Activated naive CD4-positive, alpha-beta T cell (primary cell): ENCODE measurements at places on chromosomes 1 and 21.

GRCh38 chr1:167705250-167705649 is 16.5 kb upstream of the MPZL1 start:
- no peak for DNase-seq

DNA sequence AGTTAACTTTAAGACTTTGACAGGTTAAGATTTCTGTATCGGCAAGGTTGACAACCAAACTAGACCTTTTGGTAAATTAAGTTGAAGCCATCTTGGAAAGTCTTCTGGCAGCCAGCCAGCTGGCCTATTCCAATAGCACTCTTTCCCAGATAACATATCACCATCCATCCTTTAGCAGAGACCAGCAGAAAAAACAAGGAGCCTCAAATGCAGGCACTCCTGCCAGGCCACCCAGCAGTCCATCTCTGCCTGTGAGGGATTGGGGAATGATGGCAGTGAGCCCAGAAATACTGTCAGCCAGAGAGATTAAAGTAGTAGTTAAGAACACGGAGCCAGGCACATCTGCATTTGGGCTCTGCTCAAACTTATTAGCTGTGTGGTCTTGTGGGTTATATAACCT is 19.4 kb downstream of the ZBTB40 start:
- DNase-seq = no peak

GRCh38 chr1:179586107-179586823 is 5.4 kb upstream of the TDRD5 start:
- DNase-seq = no peak

- DNase-seq = no peak
Observed at GRCh38 chr1:54701066-54701465, 14.6 kb upstream of the TTC4 start.

DNA sequence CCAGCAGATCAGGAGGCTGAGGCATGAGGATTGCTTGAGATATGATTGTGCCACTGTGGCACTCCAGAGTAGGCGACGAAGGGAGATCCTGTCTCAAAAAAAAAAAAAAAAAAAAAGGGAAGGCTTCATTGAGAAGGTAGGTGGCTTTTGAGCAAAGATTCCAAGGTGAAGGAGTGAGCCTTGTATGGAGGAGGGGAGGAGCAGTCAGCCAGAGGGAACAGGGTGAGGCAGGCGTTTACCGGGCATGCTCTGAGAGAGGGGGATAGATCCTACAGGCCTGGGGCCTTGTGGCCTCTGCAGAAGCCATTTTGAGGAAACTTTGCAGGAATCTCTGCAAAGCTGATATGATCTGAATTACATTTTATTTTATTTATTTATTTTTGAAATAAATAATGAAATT is 5.1 kb upstream of the HDAC1 start:
- DNase-seq = no peak

DNA sequence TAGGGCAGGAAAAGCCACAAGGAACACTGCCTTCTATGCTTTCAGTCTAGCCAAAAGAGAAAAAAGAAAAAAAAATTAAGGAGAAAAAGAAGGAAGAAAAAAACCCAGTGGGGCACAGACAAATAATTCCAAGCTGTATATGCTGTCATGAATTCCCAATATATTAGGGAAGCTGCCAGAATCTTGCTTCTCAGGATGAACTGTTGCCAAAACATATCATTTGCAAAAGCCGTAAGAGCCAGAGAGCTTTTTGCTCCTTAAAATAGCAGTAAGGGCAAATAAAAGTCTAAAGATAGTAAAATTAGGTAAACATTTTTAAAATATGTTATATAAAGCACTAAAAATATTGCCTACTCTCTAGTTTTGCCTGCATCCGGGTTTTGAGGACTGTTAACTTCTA is 52.1 kb downstream of the PGM1 start:
- no peak for DNase-seq

GRCh38 chr1:28097100-28097472 is 8.7 kb upstream of the EYA3 start:
- DNase-seq = no peak

- DNase-seq = no peak
Observed at GRCh38 chr1:89712420-89712819, 79.5 kb downstream of the LRRC8C start.

DNA sequence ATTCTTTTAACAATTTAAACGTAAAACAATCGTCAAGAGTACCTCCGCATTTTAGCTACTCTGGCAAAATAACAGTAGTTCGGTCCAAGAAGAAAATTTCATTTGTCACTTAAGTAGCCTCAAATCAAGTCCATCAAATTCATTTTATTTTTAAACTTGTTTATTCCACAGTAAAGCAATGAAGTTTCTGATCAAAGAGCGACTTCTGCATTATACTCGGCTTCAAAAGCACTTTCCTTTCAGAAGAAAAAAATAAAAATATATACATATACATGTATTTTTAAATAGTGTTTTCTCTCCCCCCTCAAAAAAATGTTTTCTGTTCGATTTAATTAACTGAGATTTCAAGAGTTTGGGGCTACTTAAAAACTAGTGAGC is 115.0 kb downstream of the RERE start:
- DNase-seq = no peak

DNA sequence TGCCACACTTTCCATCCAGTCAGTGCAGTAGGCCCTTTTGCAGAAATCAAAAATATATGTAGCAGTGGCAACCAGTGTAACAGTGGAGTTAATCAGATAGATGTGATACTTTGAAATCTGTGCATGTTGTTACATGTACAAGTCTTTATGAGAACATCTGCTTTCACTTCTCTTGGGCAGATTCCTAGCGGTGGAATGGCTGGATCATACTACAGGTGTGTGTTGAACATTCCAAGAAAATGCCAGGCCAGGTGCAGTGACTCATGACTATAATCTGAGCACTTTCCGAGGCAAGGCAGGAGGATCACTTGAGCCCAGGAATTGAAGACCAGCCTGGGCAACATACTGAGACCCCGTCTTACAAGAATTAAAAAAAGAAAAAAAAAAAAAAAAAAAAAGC is 55.3 kb downstream of the GNB1 start:
- no peak for DNase-seq

- DNase-seq = no peak
Observed at GRCh38 chr1:71862756-71863155, 419.6 kb downstream of the NEGR1 start.

GRCh38 chr21:32717851-32718316 is 9.9 kb downstream of the SYNJ1 start:
- DNase-seq = no peak

DNA sequence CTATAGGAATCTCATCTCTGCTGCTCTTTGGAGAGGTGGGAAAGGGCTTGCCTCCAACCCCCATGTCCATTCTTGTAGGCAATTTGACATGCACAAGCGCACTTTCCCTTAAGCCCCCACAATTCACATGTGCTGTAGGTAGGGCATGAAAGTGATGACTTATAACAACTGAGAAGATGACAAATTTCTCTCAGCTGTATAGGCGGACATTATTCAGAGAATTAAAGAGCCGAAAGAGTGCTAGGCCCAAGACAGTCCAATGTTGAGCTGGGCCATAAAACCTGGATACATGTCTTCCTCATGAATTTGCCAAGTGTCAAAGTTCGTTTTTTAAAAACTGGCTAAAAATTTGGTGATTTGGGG is 106.3 kb upstream of the LYPLAL1 start:
- DNase-seq = no peak

- no peak for DNase-seq
Observed at GRCh38 chr1:43239484-43239883, 30.3 kb upstream of the TMEM125 start.

GRCh38 chr1:100931716-100932115 is 35.8 kb downstream of the SLC30A7 start:
- no peak for DNase-seq

DNA sequence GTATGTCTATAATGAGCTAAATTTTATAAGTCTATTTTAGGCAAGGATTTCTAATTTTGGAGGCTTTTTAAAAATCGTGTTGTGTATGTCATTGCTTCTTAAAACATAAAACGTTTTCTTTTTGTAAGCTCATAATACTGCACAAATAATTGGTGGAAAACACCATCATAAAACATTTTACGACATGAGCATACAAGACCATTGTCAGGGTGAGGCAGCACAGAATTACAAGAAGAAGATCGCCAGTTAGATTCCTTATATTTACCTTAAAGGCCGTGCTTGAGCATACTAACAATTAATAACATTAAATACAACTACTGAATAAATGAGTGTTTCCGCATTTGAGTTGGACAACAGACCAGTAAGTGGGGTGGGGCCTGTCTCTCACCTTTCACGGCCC is 19.1 kb upstream of the LMX1A start:
- no peak for DNase-seq

- DNase-seq = no peak
Observed at GRCh38 chr21:45440736-45441350, 35.9 kb downstream of the COL18A1 start.

GRCh38 chr21:18443701-18444100 is 40.1 kb upstream of the TMPRSS15 start:
- no peak for DNase-seq

DNA sequence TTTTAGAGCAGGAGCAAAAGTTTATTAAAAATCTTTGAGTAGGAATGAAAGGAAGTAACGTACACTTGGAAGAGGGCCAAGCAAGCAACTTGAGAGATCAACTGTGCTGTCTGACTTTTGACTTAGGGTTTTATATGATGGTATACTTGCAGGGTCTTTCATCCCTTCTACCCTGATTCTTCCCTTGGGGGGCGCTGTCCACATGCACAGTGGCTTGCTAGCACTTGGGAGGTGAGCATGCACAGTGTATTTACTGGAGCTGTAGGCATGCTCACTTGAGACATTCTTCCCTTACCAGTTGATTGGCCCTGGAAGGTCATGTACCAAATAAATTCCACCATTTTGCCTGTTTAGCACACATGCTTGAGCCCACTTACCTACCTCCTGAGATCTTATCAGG is 1001.3 kb upstream of the ADGRL2 start:
- DNase-seq = no peak

DNA sequence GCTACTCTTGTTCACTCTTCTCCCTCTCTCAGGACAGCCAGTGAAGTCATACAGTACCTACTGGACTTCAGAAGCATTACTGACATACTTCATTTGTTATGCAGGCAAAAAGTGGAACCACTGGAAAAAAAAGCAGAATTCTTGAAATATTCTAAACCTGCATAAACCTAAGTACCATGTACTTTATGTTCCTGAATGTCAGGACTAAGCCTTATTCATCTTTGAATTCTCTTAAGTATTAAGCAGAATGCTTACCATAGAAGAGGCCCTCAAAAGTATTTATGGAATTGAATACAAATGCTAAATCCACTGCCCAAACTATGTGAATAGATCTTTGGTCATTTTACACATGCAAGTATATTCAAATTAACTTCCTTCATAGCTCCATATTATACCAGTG is 7.8 kb downstream of the PSMB2 start:
- DNase-seq = no peak

DNA sequence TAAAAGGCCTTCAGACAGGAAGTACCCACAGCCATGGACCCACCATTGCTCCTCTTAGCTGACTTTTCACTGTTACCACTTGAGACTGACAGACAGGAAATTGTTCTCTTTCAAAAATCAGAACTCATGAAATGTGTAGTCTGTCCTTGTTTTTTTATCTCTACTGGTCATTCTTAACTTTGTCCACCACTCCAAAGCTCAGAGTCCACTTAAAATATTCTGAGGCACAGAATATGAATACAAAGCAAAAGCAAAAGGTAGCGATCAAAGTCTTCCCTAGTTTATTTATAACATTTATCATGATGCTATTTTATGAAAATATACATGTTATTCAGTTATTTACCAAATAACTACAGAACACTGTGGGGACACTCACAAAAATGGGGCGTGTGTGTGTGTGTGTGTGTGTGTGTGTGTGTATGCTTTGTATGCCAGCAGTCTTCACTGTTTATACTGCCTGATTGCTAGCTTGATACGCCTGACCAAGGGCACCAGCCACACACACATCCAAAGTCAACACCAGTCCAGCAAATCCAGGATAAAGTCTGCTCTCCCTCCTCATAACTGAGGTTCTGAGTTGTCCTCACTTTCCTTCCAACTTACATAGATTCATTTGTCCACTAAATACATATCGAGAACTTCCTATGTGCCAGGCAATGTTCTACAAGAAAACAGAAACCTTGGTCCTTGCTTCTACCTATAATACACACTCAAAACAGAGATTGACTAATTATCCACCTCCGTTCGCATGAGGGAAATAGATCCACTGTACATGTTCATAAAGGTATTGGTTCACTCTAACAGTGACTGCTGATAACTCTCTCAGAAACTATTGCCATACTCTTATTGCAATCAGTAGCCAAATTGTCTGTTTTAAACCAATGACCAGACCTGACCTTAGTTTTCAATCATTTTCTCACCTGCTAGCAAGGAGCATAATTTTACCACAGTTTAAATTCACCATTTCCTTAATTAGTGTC is 79.4 kb downstream of the ERICH3 start:
- DNase-seq = no peak

GRCh38 chr1:4962836-4963235 is 308.4 kb downstream of the AJAP1 start:
- DNase-seq = no peak

- no peak for DNase-seq
Observed at GRCh38 chr1:4650481-4650880, 3.9 kb upstream of the AJAP1 start.

- no peak for DNase-seq
Observed at GRCh38 chr1:43324810-43325209, 12.8 kb upstream of the MPL start.

- no peak for DNase-seq
Observed at GRCh38 chr1:65494671-65495070, 74.2 kb downstream of the LEPR start.

DNA sequence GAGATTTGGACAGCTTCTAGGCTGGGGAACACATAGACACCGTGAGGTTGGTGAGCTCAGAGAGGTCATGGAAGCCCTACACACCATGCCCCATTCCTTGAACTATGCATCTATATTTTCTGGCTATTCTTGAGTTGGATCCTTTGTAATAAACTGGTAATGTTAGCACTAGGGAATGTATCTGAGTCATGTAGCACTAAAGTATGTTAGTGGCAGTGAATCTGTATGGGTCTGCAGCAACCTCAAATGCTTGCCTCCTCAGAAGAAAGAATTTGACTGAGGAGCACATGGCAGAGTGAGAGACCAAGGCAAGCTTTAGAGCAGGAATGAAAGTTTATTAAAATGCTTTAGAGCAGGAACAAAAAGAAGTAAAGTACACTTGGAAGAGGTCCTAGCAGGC is 43.7 kb upstream of the LRRC7 start:
- no peak for DNase-seq

- DNase-seq = no peak
Observed at GRCh38 chr1:209249280-209249670, 334.2 kb upstream of the CAMK1G start.

- no peak for DNase-seq
Observed at GRCh38 chr1:12626888-12627287, 8.9 kb upstream of the DHRS3 start.

- DNase-seq = no peak
Observed at GRCh38 chr1:205925736-205926135, 17.5 kb downstream of the SLC26A9 start.

- no peak for DNase-seq
Observed at GRCh38 chr1:97721221-97721620, 199.6 kb downstream of the DPYD start.
